ENCODE measurements at places on chromosomes 7 and 10.
A peak's percentile ranks its signal among the peaks of the same experiment; 100 is the strongest.

GRCh38 chr7:12221414-12221813, 10.3 kb downstream of the TMEM106B start:
- DNase-seq = no peak

DNA sequence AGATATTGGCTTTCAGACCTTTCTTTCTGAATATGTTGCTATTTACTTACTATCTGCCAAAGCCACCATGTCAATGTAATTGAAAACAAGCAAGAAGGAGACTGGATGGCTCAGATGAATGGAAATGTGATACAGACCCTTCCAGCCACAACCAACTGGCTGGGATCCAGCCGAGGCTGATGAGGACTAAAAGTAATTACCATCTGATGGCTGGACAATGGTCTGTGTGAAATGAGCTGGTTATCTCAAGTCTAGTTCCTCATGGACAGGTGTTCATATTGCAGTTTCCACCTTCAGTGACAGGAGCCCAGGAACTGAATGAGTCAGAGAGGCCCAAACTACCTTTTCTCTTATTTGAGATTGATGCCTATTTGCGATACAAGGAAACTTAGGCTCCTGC, 267.5 kb downstream of the GATA3 start:
- DNase-seq = no peak

- DNase-seq = no peak
Measured at GRCh38 chr10:82319074-82319473, 444.1 kb downstream of the NRG3 start.

- DNase-seq = peak; percentile 51
Measured at GRCh38 chr7:90424720-90425119, 21.5 kb downstream of the CLDN12 start.

- DNase-seq = no peak
Measured at GRCh38 chr7:36023033-36023560, 130.0 kb upstream of the EEPD1 start.

GRCh38 chr10:86310291-86310690, 56.3 kb downstream of the GRID1 start:
- no peak for DNase-seq

GRCh38 chr7:48130658-48131108, 40.6 kb upstream of the ABCA13 start:
- no peak for DNase-seq

DNA sequence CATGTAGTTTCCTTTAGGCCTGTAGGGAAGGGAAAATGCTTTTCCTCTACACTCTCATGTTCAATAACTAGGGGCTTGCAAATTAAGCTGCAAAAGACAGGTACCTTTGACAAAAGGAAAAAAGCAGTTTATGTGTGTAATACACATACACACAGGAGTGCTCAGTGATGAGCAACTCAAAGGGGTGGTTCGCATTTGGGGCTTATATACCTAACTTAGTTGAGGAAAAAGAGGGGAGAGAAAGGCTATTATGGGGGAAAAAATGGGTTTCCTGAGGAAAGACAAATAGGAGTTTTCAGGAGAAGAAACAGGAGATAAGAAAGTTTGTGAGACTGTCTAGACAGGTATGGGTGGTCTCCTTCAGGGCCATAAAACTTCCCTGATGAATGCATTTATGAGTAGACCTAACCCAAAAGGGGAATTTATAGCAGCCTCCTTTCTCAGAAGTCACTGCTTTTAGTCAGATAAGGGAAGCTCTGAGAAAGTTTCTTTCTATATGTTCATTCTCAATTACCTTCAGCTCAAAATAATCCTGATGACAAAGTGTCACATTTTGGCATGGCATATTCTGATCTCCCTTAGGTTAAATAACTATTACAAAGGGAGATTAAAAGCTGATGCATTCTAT, 55.2 kb upstream of the EZH2 start:
- DNase-seq = no peak

DNA sequence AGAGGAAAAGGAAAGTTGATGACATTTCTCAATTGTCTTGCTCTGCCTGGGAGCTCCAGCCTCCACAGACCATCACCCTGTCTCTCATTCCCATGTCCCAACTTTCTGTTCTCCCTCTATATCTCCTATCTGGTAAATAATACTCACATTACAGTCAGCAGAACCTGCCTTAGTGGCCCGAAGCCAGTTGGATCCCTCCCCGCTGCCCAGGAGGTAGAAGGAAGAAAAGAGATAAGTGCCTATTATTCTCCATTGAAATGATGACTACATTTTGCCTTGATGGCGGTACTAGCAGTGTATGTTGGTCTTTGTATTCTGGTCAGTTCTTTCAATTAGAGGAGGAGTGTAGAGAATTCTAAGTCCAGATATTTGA, 91.9 kb downstream of the CSTF2T start:
- no peak for DNase-seq

DNA sequence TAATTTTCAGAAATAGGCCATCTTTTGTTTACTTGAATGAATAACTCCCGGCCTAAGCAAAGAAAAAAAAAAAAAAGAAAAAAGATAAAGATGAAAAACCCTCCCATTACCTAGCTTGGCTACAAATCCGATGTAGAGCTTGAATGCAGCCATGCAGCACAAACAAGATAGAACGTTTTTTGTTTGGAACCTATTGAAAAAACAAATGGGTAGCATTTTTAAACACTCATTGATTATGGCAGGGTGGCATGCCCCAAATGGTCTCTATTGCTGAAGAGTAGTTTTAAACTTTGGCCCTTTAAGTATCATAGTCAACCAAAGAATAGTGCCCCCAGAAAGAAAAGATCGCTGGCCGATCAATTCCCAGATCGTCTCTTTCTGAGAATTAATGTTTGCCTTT, 84.4 kb downstream of the VTI1A start:
- no peak for DNase-seq

DNA sequence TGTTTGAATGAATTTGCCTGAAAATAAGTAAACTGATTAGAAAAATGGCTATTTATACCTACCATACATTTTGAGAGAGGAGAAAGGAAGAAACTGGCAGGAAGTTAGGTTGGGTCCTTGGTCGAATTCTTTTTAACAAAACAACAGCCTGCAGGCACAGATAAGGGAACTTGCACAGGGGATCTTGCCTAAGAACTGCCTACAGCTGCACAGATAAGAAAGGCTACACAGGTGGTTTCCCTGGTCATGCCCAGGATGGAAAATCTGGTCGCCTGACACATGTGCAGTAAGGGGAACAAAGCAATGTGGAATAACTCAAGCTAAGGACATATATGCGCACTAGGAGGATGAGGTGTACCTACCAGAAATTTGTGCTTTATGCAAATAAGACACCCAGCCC, 732.1 kb upstream of the POT1 start:
- no peak for DNase-seq

- no peak for DNase-seq
Measured at GRCh38 chr7:15011289-15011688, 108.7 kb upstream of the DGKB start.

- no peak for DNase-seq
Measured at GRCh38 chr10:128738386-128738915, 612.2 kb upstream of the MKI67 start.

GRCh38 chr10:59315465-59315864, 46.9 kb downstream of the FAM13C start:
- DNase-seq = no peak

DNA sequence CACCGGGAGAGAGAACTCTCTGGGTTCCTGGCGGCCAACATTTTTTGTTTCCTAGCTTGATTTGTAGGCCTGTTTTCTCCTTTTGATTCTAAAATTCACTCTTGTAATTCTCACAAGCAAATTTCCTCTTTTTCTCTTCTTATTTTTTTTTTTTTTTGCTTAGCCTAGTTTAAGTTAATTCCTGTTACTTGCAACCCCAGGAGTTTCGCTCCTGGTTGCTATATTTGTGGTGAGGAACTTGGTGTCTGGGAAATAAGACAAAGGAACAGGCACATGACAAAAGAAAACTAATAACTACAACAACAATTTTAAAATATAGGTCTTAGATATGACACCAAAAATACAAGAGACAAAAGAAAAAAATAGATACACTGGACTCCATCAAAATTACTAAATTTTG, 6.7 kb downstream of the AOAH start:
- no peak for DNase-seq

DNA sequence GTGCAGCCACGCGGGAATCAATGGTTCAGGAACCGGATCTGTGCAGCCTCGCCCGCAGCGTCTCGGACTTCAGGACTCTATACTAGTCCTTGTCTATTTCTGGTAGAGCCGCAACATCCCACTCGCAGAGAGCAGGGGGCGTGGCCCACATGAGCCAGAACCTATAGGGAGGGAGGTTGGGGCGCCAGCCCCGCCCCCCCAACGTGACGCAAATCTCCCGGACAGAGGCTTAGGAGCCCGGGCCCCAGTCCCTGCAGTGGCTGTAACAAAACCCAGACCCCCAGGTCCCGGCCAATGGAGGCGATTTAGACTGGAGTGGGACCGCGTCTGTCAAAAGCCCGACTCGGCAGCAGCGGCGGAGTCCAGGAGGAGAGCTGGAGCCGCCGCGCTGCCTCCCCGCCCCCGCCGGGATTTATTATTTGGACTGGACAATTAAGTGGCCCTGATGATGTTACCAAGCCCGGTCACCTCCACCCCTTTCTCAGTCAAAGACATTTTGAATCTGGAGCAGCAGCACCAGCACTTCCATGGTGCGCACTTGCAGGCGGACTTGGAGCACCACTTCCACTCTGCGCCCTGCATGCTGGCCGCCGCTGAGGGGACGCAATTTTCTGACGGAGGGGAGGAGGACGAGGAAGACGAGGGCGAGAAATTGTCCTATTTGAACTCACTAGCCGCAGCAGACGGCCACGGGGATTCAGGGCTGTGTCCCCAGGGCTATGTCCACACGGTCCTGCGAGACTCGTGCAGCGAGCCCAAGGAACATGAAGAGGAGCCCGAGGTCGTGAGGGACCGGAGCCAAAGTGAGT, at the start of gene NKX2-3:
Gene NKX2-3, plus strand, starts transcription at position 256 of the 809 bp plus-strand sequence. Its CDS starts 190 bp downstream, at position 446.
- DNase-seq = peak; percentile 45

- DNase-seq = no peak
Measured at GRCh38 chr7:32501522-32501921, 6.2 kb downstream of the AVL9 start.

DNA sequence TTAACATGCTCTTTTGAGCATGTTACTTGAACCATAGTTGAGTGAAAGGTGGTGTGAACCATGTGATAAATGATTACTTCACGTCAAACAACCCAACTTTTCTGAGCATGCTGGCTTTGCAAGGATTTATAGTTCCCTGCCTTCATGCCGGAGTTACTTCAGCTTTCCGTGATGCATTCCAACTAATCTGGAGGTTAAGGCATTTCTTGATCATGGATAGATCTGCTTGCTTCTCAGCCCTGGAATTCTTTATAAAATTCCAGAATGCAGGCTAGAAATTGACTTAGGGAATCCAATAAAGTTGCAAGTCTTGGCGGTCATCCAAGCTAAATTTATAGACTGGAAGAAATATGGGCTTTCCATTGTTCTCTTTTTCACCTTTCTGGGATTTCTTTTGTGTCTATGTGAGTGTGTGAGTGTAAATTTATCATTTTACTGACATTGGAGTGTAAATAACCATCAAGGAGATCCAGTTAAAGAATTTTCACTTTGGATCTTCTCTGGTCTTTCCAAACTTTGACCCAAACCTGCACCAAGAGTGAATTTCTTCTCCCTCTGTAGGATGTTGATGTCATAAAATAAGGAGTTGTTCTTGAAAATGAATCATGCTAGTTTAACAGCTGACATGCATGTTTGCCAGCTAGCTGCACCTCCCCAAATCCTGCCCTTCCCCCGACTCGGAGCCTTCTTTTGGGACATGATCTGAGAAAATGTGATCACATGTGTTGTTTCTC, 289.0 kb downstream of the TWIST1 start:
- DNase-seq = no peak

GRCh38 chr7:37999673-38000072, 79.2 kb downstream of the EPDR1 start:
- DNase-seq = no peak

DNA sequence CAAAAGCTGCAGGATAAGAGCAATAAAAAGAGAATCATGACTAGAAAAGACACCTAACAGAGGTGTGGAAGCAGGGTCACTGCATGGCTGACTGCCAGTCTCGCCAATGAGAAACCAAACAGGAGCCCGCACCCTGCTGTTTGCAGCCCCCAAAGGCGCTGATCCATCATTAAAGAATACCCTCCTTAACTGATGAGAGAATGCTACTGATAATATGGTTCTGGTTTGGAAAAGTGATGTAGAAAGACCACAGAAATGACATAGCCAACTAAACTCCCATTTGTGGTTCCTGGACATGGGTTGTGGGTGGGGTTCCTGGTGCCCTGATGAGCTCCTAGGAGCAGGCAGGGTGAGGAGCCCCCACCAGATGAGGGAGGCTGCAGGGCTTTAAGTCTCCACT, 207.4 kb downstream of the TNS3 start:
- no peak for DNase-seq

GRCh38 chr10:103102195-103102594, 90.9 kb downstream of the NT5C2 start:
- DNase-seq = no peak

- DNase-seq = no peak
Measured at GRCh38 chr7:148014001-148014400, 576.6 kb upstream of the C7orf33 start.

- no peak for DNase-seq
Measured at GRCh38 chr10:131689486-131689885, 211.3 kb upstream of the PPP2R2D start.

DNA sequence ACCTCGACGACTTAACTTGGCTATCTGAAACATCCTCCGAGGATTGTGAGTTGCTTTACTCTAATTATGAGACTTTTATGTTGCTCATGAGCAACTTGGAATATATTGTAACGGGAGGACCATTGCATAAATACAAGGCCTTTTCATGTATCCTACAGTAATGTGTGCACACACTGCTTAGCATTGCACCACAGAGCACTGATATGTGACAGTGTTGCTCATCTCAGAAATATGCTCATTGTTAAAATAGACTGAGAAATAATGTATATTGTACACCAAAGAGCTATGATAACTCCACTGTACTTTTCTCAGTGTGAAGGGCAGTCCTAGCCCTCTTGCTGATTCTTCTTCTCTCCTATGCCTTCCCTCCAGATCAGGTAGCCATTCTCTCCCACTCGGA, 102.8 kb upstream of the CDK13 start:
- no peak for DNase-seq

DNA sequence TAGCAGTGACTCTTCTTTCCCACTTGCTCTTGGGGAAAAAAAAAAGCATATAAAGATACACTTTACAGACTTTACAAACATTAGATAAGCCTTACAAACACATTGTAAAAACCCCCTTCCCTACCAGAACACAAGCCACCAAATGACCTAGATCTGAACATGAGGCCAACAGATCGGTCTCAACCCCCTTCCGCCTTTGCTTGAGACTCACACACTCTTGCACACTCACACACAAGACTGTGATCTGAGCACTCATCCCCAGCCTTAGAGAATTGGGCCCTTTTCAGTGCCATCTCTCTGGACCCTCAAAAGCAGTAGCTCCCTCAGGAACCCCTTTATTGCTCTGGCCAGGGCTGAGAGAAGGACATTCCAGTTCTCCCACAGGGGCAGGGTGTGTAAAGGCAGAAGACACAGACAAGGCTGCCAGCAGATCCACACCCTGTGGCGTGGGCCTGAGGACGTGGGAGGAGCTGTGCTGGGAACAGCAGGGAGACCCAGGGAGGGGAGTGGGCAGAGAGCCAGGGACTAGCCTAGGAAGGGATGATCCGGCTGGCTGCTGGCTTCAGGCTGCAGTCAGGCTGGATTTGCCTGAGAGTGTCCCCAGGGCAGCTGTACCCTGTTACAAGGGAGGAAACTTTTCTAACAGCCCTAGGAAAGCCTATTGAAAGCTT, 206.7 kb downstream of the KIAA1217 start:
- DNase-seq = no peak
